ENCODE measurements at places on chromosomes 7 and 10. TPM values are rescaled to one million over a fixed set of nuclear protein-coding genes. Genes with fewer than 3 reads are reported as not detected.
A peak's percentile ranks its signal among the peaks of the same experiment; 100 is the strongest.

- H3K4me3 ChIP-seq, result no peak overlapping the region
- H3K36me3 ChIP-seq, result no peaks in the 10 kb centered on the region
- H3K27ac ChIP-seq, result peak overlapping the region; percentile 27
Measured at GRCh38 chr7:106717955-106718871, 57.3 kb upstream of the CCDC71L start.

GRCh38 chr10:103969857-103970627, 3.1 kb downstream of the SLK start:
- DNase-seq, result no peak
- H3K4me3 ChIP-seq, result peak overlapping the region; percentile 59
- H3K4me1 ChIP-seq, result peaks cover 30% of the 10 kb centered on the region
- no peak overlapping the region for H3K27ac ChIP-seq

DNA sequence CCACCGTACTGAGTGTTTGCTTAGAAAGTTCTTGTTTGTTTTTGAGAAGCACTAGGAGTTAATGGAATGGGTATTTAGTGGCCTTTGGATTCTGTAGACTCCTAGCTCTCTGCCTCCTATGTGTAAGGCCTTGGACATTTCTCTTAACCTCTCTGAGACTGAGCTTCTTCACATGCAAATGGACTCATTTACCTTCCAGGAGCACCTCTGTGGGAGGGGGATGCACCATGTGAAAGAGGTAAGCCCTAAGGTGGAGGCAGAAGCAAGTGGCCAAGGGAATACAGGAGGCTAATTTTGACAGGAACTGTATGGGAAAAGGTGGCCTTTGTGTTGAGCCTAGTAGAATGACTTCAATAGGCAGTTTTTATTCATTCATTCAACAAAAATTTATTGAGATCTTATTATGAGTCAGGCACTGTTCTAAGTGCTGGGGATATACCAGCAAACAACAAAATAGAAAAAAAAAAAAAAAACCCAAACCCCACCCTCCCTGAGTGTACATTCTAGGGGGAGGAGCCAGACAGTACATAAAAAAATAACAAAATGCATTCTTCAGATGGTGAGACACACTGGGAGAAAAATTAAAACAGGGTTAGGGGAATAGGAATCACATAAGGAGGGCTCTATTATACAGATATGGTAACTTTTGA, 9.2 kb upstream of the EPHA1 start:
- no peak overlapping the region for H3K27ac ChIP-seq
- H3K4me3 ChIP-seq, result no peak overlapping the region
- H3K4me1 ChIP-seq, result peaks cover 2% of the 10 kb centered on the region
- DNase-seq, result no peak
- H3K27me3 ChIP-seq, result no peaks in the 10 kb centered on the region

DNA sequence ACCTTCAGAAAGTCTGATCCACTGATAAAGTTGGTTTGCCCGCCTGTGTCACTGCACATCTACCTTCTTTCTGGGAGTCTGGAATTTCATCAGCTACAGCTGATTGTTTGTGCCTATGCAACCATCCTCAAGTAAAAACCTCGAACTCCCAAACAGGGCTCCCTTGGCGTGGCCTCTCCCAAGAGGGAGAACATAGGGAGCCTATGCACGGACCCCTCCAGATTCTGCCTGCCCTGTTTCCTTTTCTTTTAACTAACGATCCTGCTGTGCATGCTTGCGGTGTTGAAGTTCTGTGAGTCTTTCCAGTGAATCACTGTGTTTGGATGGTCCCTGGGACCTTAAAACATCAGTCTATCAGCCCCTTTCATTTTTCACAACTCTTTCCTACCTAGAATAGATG, 226.9 kb upstream of the SEMA3D start:
- no peak overlapping the region for H3K27ac ChIP-seq
- no peaks in the 10 kb centered on the region for H3K36me3 ChIP-seq
- DNase-seq, result no peak
- no peaks in the 10 kb centered on the region for H3K4me1 ChIP-seq
- no peaks in the 10 kb centered on the region for H3K27me3 ChIP-seq

- H3K27ac ChIP-seq, result no peak overlapping the region
- no peak overlapping the region for H3K4me3 ChIP-seq
- H3K36me3 ChIP-seq, result no peaks in the 10 kb centered on the region
- no peak for DNase-seq
- H3K27me3 ChIP-seq, result peaks cover 22% of the 10 kb centered on the region
Measured at GRCh38 chr10:101225846-101226421, 3.3 kb downstream of the LBX1 start.

DNA sequence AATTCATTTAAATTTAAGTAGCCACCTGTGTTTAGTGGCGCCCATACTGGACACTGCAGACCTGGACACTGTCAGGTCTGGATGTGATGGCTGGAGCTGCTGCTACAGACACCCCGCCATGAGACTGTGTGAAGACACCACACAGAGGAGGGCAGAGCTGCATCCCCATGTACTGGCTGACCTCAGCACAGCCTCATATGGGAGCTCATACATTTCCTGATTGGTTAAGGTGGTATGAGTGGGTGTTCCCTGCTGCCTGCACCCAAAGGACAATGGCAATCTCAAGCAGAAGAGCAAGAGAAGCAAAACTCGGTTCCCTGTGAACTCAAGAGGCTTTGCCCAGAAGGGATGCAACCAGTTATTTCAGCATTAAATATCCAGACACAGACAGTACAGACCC, 60.0 kb downstream of the DLG5 start:
- no peak for DNase-seq

DNA sequence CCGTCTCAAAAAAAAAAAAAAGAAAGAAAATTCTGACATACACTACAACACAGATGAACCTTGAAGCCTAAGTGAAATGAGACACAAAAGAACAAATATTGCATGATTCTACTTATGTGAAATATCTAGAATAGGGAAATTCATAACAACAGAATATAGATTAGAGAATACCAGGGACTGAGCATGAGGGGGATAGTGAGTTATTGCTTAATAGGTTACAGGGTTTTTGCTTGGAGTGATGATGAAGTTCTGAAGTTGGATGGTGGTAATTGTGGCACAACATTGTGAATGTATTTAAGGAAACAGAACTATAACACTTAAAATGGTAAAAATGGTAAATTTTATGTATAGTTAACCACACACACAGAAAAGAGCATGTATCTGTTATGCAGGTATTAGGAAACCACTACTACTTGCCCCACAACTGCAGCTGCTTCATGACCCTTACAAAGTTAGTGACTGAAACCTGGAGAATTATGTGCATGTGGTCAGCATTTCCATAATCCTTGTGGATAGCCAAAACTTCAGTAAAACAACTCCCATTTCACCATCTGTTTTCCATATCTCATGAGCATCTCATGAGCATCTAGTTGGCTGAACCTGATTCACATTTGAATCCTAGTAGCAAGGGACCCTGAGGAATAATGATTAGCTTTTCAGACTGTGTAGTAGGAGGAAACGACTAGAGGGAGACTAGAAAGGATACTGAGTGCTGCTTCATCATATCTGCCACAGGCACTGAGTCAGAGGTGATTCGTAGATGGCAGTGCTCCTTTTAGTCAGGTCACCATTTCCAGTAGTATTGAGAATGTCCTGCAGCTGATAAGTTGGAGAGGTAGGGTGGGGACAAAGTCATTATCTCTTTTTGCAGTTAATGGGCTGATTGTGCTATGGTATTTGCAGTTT, 26.3 kb downstream of the SAMD8 start:
- H3K27ac ChIP-seq, result no peak overlapping the region
- H3K27me3 ChIP-seq, result no peaks in the 10 kb centered on the region
- no peak for DNase-seq
- H3K4me1 ChIP-seq, result no peaks in the 10 kb centered on the region
- H3K4me3 ChIP-seq, result no peak overlapping the region
- no peaks in the 10 kb centered on the region for H3K36me3 ChIP-seq

DNA sequence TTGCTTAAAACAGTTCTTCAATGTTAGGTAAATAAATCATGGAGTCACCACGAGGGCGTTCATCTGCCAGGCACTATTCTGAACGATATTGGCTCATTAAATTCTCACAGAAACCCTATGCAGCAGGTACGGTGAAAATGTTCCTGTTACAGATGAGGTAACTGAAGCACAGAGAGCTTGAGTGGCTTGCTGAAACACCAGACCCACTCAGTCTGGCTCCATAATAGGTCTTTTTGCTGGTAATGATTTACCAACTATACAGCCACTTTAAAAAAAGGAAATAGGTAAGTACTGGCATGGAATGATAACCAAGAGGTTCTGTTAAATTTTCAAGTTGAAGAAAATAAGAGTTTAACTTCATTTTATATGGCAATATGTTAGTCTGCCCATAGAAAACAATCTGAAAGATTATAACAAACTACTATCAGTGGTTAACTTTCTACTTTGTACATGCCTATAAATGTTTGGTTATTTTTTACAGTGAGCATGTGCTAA, 1.3 kb upstream of the TM9SF3 start:
- H3K27ac ChIP-seq, result peak overlapping the region; percentile 96
- no peaks in the 10 kb centered on the region for H3K36me3 ChIP-seq
- H3K4me1 ChIP-seq, result peaks cover 39% of the 10 kb centered on the region
- peak overlapping the region; percentile 61 for H3K4me3 ChIP-seq
- DNase-seq, result no peak
- H3K27me3 ChIP-seq, result no peaks in the 10 kb centered on the region

DNA sequence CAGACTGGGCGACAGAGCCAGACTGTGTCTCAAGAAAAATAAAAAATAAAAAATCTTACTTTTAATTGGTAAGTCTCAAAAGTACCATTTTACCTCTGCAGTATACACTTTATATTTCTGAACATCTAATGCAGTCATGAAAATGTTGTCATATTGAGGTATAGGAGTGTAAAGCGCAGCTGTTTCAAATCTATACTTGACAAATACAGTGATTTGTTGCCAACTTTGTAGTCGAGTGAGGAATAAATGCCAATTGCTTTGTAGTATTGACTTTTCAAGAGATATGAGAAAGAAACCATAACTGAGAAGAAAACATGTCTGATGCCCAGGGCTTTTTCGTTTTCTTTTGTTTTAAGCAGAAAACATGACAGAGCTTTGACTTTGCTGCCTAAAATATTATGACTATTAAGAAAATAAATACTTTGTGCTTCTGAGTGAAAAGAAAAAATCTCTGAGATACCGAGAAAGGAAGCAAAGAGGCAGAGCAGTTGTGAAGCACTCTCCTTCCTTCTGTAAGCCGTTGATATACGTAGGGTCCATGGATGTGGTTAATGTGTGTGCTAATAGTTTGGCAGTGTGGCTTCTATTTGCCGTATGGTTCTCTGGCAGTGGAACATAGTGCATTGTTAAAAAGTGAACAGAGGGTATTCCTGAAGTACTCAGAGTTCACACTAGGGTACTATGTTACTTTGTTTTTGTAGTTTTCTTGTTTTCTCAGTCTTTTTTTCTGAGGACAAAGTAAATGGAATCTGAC, 38.2 kb downstream of the AVL9 start:
- H3K4me1 ChIP-seq, result no peaks in the 10 kb centered on the region
- no peaks in the 10 kb centered on the region for H3K36me3 ChIP-seq
- no peak overlapping the region for H3K27ac ChIP-seq
- H3K4me3 ChIP-seq, result no peak overlapping the region
- no peak for DNase-seq
- H3K27me3 ChIP-seq, result no peaks in the 10 kb centered on the region

Gene NKX1-2
- total RNA-seq, result not detected

Gene EMX2
- total RNA-seq, result not detected

Gene PNLIPRP2
- 0.96 TPM for total RNA-seq
